ENCODE measurements at places on chromosomes 7 and 10.
A peak's percentile ranks its signal among the peaks of the same experiment; 100 is the strongest.

GRCh38 chr7:26714438-26714837, 150.0 kb downstream of the SKAP2 start:
- no peak for DNase-seq

GRCh38 chr7:44145479-44145968, 4.4 kb upstream of the MYL7 start:
- DNase-seq, result peak; percentile 68

DNA sequence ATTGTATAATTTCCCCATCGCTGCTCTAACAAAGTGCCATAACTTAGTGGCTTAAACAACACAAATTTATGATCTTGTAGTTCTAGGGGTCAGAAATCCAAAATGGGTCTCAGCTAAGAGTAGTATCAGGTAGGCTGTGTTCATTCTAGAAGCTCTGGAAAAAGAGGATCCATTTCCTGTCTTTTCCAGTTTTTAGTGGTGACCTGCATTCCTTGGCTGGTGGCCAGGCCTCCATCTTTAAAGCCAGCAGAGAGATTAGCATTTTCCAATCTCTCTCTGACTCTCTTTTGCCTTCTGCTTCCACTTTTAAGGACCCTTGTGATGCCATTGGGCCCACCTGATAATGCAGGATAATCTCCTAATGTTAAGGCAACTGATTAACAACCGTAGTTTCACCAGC, 41.0 kb upstream of the C10orf120 start:
- no peak for DNase-seq

DNA sequence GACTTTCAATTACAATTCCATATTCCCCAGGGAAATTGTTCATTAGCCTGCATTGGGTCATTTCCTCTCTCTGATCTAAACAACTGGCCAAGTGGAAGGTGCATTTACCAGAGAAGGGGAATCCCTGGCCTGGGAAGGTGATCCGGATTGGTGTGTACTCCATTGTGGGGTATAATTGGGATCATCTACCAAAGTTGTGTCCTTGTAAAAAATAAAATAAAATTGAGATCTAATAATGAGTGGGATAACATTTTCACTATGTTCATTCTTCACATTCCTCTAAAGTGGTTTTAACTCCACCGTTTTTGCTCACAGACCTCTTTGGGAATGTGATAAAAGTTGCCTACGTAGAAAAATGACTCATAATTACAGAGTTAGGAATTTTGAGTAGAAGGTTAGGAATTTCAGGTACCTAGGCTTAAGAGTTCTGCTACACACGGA, 22.8 kb downstream of the ARL5B start:
- DNase-seq, result no peak

DNA sequence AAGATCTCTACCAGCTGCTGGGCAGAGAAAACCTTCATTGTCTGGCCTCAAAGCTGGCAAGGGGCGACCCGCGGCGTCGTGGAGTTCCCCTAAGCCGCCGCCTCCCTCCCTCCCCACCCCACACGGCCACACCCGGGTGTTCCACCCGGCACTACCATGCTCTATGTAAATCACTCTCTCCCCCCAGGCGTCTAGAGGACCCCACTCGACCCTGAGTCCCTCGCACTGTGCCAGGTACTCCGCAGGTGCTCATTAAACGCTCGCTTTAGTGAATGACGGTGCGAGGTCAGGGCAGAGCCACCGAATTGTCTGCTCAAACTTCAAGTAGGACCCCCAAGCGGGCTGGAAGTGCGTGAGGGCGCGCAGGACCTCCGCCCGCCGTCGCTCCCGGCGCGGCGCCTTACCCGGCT, 628 bp downstream of the PARP12 start:
- peak; percentile 50 for DNase-seq

DNA sequence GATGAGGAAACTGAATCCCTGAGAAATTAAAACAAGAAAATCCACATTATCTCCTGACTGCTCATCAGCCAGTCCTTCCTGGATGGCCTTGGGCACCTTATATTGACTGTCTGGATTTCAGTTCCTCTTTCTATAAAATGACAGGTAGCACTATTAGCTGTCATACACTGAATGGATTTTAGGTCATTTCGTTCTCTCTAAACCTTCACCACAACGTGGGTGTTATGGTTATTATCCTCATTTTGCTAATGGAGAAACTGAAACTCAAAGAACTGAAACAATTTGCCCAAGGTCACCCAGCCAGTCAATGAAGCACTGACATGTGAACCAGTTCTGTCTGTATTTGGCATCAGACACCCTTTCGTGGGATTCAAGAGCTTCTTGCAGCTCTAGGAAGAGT, 193.8 kb downstream of the CYP26A1 start:
- no peak for DNase-seq

- no peak for DNase-seq
Observed at GRCh38 chr10:72783410-72783833, 91.5 kb downstream of the MCU start.

DNA sequence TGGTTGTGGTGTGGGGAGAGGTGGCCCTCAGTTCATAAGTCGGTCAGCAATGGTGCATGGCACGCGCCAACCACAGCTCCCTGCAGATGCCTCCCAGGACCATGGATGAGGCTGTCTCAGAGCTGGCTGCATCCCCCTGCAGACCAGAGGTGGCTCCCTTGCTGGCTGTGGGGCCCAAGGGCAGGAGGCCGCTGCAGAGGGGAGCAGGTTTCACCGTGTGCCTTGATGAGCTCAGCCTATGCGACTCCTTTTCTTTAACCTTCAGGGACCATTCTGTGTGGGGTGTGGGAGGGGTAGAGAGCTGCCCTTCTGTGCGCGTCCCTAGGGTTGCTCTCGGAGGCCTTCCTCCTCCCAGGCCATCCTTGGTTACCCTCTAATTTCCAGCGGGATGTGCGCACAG, 152.4 kb downstream of the ACTR3B start:
- DNase-seq, result no peak

- DNase-seq, result no peak
Observed at GRCh38 chr7:121360564-121360963, 31.8 kb downstream of the WNT16 start.

DNA sequence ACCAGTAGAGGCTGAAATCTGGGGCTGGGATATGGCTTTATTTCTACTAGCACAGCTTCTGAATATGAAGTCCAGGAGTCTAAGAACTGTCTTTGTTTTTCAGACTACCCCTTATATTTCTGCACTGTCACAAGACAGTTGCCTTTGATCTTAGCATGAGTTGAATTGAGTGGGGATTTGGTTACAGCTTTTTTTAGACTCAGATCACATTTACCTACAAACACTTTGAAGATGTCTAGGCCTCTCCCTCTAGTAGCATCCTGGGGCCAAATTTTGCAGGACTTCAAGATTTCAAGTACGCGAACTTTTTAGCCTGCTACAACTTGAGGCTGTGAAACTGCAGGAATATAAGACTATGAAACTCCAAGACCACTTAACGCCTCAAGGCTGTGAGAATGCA, 240.2 kb downstream of the NEBL start:
- no peak for DNase-seq

GRCh38 chr7:55420530-55420929, 55.4 kb downstream of the LANCL2 start:
- no peak for DNase-seq

DNA sequence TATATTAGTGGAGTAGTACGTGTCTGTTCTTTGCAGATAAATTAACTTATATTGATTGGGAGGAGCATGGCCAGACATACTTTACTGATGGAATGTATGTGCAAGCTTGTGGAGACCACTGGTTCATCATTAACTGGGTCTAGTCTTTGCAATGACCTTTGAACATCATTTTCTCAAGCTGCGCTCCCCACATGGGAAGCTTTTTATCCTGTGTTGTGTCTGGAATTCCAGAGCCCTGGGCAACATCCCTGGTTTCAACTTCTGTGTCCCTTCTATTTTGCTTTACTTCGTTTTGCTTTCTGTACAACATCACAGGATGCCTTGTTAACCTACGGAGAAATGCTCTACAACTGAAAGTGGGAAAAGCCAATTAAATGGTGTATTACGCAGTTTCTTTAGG, 38.3 kb downstream of the MACROH2A2 start:
- no peak for DNase-seq

GRCh38 chr7:3370068-3370830, 69.2 kb downstream of the SDK1 start:
- DNase-seq, result no peak

DNA sequence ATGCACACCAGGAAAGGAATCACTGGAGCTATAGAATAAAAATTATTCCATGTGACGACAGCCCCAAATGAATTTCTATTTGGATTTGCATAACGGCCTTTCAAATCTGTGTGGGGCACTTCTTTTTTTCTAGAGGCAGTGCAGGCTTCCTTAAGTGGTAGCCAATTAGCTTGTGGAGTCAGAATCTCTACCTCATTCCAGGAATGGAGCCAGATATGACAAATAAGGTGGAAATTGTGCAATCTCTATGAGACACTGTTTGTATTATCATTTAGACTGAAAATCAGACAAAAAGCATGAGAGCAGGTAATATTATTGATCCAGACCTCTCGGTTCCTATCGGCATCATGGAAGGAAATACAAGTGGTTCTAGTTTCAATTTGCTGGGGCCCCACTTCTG, 78.7 kb downstream of the BEND7 start:
- DNase-seq, result no peak

DNA sequence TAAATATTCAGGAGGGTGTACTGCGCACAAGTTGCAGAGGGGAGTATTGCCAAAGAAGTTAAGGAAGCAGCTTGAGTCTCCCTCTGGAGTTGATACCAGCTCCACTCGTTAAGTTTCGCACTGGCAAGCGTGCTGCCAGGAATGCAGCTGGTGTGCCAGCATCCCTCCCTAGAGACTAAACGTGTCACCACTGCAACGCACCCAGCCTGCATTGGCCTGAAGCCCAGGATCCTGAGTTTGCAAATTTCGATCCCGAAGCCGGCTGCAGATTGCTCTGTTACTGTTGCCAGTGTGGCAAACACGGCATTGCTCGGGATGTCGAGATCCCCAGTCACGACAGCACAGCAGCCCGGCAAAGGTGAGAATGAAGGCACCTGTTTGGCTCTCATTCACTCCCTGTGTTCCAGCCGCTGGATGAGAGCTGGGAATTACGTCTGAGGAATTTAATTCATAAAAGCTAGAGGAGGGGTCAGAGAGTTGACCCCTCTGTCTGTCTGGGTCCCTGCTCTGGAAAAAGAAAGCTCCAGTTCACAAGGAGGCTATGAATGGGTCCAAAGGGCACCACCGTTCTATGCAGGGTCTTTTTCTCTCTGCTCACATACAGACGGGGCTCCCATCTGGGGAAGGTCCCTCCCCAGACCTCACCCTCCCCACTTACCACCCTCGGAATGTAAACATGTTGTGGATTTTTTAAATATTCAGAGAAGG, 61.0 kb downstream of the NRP1 start:
- DNase-seq, result no peak

- DNase-seq, result no peak
Observed at GRCh38 chr7:103114576-103115008, 34.3 kb downstream of the NAPEPLD start.
